Effector memory CD4-positive, alpha-beta T cell (primary cell): ENCODE measurements at places on chromosomes 13 and 19.

- DNase-seq = no peak
Observed at GRCh38 chr13:97067017-97067895, 73.0 kb upstream of the OXGR1 start.

GRCh38 chr13:19862481-19863313, 752 bp downstream of the ZMYM5 start:
- DNase-seq = peak; percentile 23

DNA sequence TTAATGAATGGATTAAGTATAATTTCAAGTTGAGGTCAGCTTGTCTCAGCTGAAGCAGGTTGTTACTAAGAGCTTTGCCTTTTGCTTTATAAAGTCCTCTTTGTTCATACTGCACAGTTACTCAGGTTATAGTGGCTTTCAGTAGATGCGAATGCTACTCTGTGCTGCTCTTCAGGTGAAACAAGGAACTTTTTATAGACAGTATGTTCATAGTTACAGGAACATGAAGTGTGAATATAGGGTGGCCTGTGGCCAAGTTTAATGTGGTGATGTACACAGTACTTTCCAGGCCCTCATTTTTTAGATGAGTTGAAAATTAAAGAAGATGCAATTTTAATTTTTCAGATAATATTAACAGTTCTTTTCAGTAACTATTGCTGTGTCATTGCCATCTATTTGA, 20.8 kb downstream of the SUGT1 start:
- DNase-seq = no peak

DNA sequence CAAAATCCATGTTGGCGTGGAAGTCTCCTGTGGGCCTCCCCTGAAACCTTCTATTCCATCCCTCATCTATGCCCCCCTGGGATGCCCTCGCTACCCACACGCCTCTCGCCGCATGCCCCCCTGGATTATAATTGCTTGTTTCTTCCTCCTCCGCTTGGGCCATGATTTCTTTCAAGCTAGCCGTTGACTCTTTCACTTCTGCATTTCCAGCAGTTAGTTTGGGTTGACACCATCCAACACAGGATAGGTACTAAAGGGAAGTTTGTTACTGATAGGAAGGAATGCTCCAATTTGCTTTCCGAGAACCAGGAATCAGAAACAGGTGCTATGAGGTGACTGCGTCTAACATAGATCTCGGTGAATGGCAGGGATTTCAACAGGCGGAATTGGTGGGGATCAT, 7.7 kb upstream of the SLC25A15 start:
- DNase-seq = no peak

GRCh38 chr13:43469791-43470190, 317.0 kb downstream of the ENOX1 start:
- no peak for DNase-seq

DNA sequence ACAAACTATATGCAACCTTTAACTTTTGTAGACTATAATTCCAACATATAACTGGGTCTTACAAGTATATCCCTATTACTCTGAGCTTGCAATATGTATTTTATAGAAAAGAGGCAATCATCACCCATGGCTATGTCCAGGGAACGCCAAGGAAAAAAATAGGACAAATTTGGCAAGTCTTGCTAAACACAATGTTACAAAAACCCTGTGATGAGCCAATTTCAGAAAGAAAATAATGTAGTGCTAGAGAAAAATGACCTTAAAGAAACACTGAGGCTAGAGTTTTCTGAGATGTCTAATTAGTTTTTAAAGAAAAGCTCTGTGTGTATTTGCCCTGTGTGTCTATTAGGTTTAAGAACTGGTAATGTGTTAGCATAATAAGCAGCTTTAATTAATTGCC, 68.0 kb upstream of the FREM2 start:
- no peak for DNase-seq

GRCh38 chr19:49591731-49592485, 926 bp downstream of the PRR12 start:
- DNase-seq = peak; percentile 40

DNA sequence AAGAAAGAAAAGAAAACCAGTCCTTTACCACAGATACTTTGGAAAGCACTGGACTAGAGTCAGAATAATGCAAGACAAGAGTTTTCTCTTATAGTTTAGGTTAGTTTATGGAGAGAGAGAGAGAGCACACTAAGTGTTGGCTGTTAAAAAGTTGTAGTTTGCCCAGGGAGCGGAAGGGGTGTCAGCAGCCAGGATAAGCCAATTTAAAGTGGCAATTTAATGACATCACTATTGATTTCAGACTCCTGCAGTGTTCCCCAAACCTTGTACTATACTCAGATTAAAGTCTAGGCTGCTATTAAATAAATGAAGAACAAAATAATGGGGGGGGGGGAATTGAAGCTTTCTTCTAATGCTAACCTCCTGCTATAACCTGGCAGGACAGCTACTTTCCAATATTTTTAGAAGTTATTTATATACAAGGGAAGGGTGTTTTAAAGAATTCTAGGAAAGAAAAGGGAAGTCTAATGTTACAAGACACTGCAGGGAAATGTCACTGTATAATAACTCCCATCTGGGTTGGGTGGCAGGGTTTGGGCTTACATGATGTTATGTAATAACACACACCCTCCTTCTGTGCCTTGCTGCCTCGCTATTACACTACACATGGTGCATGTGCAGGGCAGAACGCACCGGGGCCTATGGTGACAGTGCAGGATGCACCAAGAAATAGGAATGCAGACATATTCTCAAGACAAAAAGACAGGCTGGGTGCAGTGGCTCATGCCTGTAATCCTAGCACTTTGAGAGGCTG, 19.9 kb downstream of the TPT1 start:
- DNase-seq = no peak

DNA sequence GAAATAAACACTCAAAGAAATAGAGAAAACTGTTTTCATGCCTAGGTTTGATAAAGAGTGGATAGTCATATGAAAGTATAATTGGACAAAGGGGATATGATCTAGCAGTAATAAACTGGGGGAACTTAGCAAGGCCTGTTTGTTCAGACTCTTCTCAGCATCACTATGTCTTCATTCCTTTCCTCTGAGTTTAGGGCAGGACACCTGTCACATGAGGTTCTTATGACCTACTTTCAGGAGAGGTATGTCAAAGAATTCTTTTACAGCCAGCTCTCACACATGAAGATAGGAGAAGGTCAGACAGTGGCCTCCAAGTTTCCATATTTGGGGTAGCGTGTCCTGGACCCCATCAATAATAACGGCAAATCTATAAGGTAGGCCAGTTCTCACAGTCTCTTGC, 11.4 kb upstream of the RFXAP start:
- no peak for DNase-seq

DNA sequence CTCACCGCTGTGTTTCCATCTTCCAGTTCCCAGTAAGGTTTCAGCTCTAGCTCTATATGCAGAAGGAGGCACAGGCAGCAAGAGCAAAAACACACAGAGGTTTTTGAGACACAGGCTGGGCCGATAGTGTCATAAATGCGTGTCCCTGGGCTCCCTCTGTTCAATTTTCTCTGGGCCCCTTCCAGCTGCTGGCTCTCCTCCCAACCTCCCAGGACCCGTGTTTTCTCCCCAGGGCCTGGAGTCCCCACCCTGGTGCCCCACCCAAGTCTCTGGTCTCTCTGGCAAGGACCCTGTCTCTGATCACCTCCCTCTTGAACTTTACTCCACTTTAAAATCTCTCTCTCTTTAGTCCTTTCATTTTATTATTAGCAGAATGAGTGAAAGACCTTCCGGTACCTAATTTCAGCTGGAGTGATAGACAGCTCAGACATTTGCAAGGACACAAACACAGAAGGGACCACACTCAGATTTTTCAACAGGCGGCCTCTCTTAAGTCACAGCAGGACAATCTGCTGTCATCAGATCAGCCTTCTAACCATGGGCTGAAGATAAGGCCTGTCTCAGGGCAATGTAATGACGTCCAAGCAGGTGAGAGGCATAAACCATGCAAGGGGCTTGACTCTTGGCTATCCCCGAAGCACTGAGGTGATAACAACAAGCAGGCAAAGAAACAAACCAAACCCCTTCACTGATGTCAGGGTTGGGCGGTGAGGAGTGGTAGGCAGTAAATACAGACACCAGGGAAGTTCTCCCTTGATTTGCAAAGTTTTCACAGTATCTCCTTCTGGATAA, 190.0 kb upstream of the IRS2 start:
- DNase-seq = no peak

DNA sequence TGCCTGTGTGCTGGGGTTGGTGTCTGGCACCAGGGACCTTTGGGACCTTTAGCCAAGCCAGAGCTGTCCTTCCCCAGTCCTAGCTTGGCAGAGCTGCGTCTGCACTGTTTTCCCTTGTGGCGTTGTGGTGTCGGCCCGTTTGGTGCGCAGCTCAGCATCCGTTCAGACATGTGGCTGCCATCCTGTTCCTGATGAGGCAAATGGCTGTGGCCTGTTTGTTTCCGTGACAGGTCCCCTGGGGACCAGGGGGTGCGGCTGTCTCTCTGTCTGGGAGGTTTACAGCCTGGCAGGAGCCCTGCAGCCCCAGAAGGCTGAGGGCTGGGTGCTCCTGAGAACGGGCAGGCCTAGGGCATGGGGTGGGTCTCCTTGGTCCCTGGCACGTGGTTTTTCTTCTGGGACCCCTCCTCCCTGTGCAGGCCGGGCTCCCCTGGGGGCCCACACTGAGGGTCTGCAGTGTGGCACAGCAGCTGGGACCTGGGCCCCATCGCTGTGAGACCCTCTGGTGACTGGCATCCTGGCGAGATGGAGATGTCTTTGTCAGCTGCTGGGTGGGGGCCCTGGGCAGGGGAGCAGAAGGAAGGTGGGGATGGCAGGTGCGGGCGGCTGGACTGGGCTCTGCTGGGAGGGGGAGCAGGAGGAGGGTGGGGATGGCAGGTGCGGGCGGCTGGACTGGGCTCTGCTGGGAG, 4.0 kb downstream of the SPPL2B start:
- peak; percentile 14 for DNase-seq

- no peak for DNase-seq
Observed at GRCh38 chr19:39128516-39129079, 3.0 kb downstream of the PAK4 start.

- no peak for DNase-seq
Observed at GRCh38 chr19:3475449-3475848, 4.9 kb downstream of the SMIM24 start.

DNA sequence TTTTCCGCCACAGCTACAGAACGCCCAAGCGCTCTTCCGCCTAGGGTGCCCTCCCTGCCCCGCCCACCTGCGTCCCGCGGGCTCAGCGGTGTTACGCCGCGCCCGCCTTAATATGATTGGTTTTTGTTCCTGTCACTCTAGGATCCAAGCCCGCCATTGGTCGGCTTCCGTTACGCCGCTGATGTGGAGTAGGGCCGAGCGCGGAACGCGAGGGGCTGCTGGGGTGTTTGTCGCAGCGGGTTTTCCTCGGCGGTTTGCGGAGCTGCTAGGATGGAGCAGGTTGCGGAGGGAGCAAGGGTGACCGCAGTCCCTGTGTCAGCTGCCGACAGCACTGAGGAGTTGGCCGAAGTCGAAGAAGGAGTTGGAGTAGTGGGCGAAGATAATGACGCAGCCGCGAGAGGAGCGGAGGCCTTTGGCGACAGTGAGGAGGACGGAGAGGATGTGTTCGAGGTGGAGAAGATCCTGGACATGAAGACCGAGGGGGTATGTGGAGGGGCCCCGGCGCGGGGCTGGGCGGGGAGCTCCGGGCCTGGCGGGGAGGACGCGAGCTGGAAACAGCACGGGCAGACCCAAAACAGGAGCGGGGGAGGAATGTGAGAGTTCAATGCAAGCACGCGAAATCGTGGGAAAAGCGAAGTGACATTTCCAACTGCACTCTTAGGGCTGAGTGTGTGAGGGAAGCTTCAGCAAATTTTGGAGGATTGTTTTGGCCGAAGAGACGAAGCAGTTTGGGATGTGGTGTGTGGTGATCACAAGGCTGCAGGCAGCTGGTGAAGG, at the start of gene MPHOSPH8:
MPHOSPH8 (plus strand) TSS at position 181 of the 777 bp plus-strand sequence; CDS start at position 271, 90 bp downstream.
- peak; percentile 85 for DNase-seq

DNA sequence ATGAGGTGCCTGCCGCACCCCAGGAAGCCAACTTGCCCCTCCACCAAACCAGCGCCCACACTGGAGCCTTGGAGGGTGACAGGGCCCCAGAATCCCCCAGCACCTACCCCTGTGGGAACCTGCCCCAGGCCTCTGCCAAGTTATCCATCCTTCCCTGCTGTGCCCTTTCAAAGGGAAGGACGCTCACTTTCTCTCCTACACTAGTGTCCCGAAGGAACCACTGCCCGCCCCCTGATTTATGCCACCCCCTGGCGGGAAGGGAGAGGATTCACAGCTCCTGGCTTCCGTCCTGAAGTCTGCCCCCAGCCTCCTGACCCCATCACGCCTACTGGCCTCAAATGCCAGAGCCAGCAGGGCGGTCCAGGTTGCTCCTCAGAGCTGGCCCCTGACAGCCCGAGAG, 1.4 kb downstream of the EVI5L start:
- DNase-seq = no peak

- no peak for DNase-seq
Observed at GRCh38 chr13:45132369-45133064, 12.2 kb downstream of the GTF2F2 start.

DNA sequence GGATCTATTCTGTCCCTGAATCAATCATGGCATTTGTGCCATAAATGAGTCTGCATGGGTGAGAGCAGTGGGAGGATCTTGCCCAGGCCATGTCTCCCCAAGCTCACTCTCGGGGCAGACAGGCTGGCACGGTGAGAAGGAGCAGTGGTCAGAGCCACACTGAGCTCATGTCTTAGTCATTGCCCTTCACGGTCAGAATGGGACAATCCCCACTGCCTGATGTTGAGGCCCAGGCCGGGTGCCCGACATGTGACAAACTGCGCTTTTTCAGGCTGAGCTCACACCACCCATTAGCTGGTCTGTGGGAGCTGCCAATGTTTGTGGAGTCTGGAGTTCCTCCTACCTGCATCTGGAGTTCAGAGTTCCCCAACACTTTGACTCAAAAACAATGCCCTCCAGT, 481.9 kb downstream of the COG6 start:
- DNase-seq = no peak

- no peak for DNase-seq
Observed at GRCh38 chr13:77699059-77699680, 1.7 kb downstream of the SLAIN1 start.

DNA sequence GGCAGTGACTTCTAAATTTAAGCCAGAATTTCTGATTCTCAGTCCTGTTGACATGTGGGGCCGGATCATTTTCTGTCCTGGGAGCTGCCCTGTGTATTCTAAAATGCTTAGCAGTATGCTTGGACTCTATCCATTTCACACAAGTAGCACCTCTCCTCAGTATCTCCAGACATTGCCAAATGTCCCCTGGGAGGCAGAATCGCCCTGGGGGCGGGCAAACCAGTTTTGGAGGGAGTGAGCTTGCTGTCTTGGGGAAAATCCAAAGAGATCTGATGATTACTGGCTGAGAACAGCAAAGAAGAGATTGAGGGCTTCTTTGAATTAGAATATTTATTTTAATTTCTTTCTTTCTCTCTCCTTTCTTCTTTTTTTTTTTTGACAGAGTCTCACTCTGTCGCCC, 16.4 kb downstream of the VAV1 start:
- no peak for DNase-seq

DNA sequence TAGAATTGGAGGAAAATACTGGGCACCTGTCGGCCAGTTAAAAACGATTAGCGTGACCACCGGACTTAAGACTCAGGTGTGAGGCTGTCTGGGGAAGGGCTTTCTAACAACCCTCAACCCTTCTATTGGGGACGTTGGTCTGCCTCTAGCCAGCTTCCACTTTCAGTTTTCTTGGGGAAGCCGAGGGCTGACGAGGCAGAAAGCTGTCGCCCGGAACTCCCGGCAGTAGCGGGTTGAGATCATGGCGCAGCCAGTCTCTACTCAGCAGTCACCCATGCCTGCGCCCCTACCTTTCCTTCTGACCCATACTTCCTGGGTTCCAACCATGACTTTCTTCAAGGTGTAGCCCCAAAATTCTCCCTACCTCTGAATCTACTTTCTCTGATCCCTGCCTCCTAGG, 1424.1 kb downstream of the SLITRK1 start:
- DNase-seq = no peak

GRCh38 chr13:30255696-30256095, 51.7 kb downstream of the KATNAL1 start:
- no peak for DNase-seq
